ENCODE measurements at places on chromosomes 5 and 9.

DNA sequence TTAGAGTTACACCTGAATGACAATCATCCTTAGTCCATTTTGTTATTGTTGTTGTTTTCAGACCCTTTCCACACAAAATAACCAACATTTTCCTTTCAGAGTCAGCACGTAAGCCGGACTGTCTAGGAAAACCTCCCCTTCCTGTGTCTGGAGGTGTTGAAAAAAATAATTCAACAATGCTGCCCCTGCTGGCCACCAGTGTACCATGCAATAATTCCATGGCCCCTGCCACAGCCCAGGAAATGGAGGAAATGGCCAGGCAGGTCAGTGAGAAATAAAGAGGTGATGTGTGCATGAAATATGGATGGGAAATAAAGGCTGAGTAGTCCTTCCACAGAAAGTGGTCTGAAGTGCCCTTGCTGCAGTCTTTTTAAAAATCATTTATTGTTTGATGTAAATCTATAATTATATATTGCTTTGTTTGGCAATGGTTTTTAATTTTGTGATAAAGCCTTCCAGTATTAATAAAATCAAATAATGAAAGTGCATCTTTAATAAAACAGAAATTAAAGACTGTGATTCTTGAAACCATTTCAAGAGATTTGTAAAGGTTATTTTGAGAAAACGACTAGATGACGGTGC lies 152.8 kb upstream of the PAPPA start:
- no peak for DNase-seq

- no peak for DNase-seq
Measured at GRCh38 chr9:134691695-134692572, 50.3 kb downstream of the COL5A1 start.

DNA sequence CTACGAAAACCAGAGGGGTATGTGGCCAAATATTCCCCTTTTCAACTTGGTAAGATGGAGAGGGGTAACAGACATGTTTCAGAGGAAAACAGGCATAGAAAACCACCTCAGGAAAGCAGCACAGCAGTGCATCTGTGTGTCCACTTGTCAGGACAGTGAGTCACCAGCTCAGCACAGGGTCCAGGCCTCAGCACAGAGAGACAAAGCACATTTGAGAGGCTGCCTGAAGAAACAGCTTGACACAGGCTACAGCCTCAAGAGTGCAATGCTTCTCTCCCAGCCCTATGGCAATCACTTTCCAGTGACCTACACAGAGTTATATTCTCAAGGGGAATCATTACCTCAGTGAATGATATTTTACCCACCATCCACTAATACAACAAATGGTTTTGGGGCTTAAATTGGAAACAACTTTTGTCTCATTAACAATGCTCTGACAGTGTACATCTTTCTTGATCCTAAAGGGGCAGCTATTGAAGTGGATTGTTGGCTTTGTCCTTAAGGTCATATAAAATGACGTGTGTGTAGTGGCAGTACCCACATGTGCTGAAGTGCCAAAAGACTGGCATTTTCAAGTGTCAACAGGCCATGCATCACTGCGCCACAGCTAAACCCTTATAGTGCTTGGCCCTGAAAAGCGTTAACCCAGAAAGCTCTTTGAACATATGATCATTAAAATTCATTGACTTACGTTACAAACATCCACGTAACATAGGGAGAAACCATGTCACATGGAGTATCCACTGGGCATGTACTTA lies 46.4 kb downstream of the ERMP1 start:
- no peak for DNase-seq

DNA sequence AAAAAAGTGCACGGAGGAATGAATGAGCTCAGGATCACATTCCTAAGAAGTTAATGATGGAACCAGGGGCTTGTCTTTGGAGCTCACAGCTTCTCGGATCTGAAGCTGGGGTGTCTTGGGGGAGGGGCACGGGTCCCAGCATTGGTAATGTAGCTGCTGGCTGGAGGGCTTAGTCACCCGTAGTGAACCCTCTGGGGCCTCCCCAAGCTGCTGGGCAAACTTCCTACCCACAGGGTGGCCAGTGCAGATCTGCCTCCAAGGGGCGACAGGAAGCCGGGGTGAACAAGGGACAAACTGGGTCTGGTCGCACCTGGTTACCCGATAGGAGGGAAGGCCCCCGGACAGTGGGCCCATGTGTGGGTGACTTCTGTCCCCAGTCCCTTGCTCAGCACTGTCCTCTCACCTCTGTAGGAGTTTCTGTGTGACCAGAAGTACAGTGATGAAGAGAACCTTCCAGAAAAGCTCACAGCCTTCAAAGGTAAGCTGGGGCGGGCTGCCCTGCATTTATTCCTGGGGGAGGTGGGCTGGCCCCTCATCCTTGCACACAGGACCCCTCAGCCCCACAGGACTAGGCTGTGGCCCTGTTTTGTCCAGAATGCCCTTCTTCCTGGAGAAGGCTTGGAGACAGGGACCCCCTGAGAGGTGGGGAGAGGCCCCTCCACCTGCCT lies 14.1 kb upstream of the NUP214 start:
- DNase-seq = no peak

DNA sequence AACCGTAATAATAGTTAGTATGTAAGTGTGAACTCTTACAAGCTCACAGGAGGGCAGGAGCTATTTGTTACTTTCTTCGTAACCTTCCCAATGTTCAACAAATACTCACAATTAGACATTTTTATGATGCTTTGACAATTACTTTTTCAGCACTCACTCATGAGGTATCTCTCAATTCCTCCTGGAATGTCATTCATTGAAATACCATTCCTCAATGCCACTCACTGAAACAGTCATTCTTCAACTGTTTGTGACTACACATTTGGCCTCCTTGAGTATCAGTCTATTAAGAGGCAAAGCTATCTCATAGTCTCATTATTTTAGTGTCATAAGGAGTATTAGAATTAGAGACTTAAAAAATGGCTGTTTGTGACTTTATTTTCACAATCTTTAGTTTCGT lies 734.1 kb upstream of the DMAC1 start:
- no peak for DNase-seq

- DNase-seq = no peak
Measured at GRCh38 chr5:116418016-116418415, 156.6 kb downstream of the SEMA6A start.

DNA sequence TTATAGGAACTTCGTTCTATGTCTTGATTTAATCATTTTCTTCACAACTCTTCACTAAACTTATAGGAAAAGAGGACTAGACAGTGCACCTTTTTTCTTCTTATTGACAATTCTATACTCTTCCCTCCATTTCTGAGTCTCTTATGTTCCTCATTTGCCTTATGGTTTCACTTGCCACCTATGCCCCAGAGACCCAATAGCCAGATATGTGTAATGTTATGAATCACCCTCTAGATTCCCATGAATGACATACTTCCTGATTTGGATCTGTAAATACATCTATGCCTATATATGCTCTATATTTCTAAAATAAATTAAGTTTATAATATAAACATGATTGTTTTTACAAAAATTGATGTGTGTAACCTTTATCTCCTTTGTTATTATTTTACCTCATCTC lies 514.1 kb upstream of the MEF2C start:
- no peak for DNase-seq

- DNase-seq = no peak
Measured at GRCh38 chr9:100428871-100429654, 2.1 kb downstream of the MSANTD3 start.

GRCh38 chr5:96235008-96235910 lies 197.8 kb downstream of the PCSK1 start:
- DNase-seq = no peak

DNA sequence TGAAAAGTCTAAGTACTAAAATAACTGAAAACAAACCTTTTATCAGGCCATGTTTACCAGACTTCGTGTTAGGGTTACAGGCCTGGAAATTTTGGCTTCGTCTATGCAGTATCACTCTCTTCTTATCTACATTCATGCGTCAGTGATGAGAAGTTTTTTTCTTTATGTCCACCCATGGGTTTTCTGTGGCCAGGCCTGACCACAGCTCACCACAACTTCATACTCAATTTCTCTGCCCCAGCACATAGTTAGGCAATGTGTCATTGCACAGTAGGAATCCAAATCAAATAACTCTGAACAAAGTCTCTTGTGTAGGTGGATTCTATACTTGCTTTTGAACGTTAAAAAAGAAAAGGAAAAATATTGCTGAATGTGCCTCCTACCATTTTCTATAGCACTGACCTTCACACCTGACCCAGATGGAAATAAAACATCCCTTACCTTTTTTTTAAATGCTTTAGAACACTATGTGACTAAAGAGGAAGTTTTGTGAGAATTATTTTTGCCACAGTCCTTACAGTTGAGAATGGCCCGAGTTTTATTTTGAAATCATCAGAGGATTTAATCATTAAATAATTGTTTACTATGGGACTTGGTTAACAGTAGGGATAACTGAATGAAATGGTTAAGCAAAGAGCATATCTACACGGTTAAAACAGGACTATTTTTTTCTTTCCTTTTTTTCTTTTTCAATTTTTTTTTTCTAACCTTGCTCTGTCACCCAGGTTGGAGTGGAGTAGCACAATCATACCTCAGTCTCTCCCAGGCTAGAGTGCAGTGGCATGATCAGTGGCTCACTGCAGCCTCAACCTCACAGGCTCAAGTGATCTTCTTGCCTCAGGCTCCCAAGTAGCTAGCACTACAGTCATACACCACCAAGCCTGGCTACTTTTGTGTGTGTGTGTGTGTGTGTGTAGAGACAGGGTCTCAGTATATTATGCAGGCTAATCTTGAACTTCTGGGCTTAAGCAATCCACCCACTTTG lies 1247.0 kb upstream of the ACO1 start:
- DNase-seq = no peak

DNA sequence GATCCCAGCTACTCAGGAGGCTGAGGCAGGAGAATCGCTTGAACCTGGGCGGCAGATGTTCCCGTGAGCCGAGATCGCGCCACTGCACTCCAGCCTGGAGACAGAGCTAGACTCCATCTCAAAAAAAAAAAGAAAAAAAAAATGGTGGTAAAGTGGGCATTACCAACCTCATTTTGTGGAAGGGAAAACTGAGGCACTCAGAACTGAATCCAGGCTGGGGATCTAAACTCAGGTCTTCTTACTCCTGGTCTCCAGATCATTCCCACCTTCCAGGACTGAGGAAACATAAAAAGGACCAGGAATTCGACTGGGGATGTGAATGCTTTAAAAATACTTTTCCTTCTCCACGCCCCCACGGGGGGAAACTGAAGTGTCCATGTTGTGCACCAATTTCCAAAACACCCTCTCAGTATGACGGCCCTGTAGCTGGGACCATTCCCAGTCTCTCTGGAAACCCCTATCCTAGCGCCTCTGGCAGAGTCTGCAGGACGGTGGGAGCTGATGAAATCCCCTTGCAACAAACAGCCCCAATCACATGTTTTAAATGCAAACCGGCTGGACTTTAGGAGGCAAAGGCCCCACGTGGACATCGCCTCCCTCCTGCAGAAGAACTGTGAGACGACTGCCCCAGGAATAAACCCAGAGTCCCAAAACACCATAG lies 8.9 kb upstream of the AKNA start:
- DNase-seq = no peak

DNA sequence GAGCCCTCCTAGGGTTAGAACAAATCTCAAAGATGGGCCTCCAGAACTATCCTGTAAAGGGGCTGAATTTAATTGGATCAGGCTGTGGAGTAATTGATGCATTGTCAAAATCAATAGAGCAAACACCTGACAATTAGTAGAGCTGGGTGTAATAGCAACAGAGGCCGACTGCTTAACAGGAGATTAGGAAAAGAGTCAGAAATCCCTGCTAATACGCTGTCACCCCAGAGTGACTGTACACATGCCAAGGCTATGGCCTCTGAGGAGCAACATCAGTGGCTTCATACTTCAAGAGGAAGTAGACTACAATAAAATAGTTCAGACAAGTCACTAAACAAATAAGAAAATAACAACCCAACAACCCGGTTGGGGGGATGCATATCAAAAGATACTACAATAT lies 18.7 kb upstream of the GRPEL2 start:
- no peak for DNase-seq

- no peak for DNase-seq
Measured at GRCh38 chr5:136012041-136012804, 16.6 kb upstream of the TGFBI start.

GRCh38 chr9:93461821-93462220 lies 8.4 kb upstream of the FAM120AOS start:
- DNase-seq = no peak

DNA sequence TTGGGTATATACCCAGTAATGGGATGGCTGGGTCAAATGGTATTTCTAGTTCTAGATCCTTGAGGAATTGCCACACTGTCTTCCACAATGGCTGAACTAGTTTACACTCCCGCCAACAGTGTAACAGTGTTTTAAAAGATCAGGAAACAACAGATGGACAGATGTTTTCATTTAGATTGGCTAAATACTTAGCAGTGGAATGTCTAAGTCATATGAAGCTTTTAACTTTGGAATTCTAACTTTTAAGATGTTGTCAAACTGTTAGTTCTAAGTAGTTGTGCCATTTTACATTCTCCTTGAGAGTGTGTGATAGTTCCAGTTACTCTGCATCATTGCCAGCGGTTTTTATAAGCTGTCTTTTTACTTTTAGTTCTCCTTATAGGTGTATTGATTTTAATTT lies 688.8 kb downstream of the SEMA5A start:
- no peak for DNase-seq

- DNase-seq = no peak
Measured at GRCh38 chr9:100167176-100167575, 68.1 kb downstream of the INVS start.

DNA sequence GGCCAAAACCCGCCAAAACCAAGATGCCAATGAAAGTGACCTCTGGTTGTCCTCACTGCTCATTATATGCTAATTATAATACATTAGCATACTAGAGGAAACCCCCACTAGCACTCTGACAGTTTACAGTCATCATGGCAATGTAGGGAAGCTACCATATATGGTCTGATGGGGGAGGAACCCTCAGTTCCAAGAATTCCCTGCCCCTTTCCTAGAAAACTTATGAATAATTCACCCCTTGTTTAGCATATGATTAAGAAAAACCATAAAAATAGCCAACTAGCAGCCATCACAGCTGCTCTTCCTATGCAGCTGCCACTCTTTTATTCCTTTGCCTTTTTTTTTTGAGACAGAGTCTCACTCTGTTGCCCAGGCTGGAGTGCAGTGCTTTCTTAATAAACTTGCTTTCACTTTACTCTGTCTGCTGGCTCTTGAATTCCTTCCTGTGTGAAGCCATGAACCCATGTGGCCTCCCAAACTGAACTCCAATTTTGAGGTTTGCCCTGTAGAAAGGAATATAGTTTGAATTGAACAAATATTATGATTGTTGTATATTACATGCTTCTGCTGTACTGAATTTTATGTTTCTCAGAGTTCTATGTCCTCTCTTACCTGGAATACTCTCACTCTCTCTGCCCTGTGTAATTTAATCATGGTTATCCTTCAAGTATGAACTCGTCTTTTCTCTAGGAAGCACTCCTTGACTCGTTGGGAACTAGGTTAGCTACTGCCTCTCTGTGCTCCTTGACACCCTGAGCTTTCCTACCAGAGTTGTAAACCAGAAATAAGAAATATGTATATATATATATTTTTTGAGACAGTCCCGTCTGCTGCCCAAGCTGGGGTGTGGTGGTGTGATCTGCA lies 59.8 kb downstream of the KIAA1958 start:
- DNase-seq = no peak

GRCh38 chr5:72245951-72246532 lies 74.0 kb downstream of the MRPS27 start:
- DNase-seq = no peak
